ENCODE measurements at places on chromosomes 12 and 14. TPM values are rescaled to one million over a fixed set of nuclear protein-coding genes. Genes with fewer than 3 reads are reported as not detected.

- no peak for DNase-seq
These were observed 114.0 kb downstream of the BEGAIN start for GRCh38 chr14:100473249-100473648.

GRCh38 chr14:24941719-24942118, 108.2 kb downstream of the STXBP6 start:
- no peak for DNase-seq

Gene RPGRIP1
- total RNA-seq = not detected

Gene ADAM21
- total RNA-seq = not detected

Gene PPM1H
- 0.65 TPM for total RNA-seq

GRCh38 chr12:108119974-108120862, 8.9 kb upstream of the WSCD2 start:
- no peak for DNase-seq

Gene ENDOU
- 1.2 TPM for total RNA-seq

GRCh38 chr12:26696613-26697092, 136.3 kb downstream of the ITPR2 start:
- DNase-seq = no peak

Gene HSPB8
- total RNA-seq = not detected

All from Karpas-422 (cell line).